GM10248 (cell line): ENCODE measurements at places on chromosomes 5 and 9.

GRCh38 chr5:135214897-135215616, 181.0 kb upstream of the PITX1 start:
- DNase-seq, result no peak

- DNase-seq, result no peak
Observed at GRCh38 chr5:138033386-138033808, 518 bp upstream of the FAM13B start.

DNA sequence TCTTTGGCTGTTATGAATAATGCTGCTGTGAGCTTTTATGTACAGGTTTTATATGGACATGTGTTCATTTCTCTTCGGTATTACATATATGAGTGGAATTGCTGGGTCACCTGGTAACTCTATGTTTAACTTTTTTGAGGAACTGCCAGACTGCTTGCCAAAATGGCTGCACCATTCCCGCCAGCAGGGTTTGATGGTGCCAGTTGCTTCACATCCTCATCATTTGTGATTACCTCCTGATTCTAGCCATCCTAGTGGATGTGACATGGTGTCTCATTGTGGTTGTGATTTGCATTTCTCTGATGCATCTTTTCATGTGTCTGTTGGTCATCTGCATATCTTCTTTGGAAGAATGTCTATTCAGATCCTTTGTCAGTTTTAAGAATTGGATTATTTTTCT, 10.7 kb downstream of the NANS start:
- DNase-seq, result no peak

DNA sequence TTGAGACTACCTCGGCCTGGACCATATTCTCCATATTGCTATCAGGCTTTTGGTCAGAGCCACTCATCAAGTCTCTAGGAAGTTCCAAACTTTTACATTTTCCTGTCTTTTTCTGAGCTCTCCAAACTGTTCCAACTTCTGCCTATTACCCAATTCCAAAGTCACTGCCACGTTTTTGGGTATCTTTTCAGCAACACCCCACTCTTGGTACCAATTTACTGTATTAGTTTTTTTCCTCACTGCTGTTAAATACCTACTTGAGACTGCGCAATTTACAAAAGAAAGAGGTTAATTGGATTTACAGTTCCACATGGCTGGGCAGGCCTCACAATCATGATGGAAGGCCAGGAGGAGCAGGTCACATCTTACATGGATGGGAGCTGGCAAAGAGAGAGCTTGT, 507.8 kb upstream of the ZNF608 start:
- DNase-seq, result no peak

- no peak for DNase-seq
Observed at GRCh38 chr5:78041805-78042204, 252.7 kb downstream of the AP3B1 start.

- no peak for DNase-seq
Observed at GRCh38 chr5:28862137-28862859, 1823.9 kb upstream of the CDH9 start.

DNA sequence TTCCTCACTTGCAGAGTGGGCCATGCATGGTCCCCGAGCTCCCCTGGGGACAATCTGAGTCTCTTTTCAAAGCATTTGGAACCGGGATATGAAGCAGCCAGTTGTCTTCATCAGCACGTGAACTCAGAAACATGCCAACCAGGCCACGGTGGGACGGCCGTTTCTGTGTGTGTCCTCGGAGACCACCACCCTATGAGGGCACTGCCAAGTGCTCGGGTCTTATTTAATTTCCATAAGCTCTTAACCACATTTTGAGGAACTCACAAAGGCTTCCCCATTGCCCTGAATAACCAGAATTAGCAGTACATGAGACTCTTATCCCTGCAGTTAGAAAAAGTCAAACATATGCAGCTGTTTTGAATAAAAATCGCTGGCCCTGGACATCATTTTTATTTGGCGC, 60.1 kb downstream of the OTULIN start:
- DNase-seq, result no peak

- no peak for DNase-seq
Observed at GRCh38 chr5:101995585-101995984, 300.5 kb downstream of the SLCO4C1 start.

DNA sequence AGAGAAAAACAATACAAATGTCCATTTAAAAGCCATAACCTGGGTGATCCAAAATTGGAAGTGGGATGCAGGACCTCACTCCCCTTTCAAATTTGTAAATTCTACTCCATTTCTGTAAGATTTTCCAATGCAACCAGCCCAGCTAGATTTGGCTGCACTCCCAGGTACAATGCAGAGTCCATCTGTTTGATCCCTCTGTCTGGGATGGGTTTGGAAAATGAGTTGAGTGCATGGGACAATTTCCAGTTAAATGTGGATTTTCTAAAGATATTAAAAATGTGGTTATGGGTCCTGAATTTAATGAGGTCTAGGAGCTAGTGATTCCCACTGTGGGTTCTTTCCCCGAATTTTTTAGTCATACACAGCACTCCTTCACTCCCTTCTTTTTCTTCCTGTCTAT, 104.0 kb upstream of the ATP10B start:
- no peak for DNase-seq

DNA sequence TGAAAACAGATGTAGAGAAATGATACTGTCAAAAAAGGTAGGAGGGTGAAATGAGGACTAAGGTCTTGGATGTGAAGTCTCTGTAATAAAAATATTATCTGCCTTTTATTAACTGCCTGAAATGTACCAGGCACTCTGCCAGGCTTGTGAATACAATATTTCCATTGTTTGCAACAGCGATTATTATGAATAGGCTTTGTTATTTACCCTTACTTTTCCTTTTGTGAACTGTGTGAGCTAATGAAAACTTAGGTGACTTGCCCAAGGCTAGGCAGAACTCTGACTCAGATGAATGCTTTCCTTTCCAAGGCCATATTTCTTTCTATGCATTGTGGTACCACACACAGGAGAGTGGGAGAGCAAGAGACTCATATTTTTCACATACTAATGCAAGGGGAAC, 204.1 kb downstream of the CDH12 start:
- no peak for DNase-seq

DNA sequence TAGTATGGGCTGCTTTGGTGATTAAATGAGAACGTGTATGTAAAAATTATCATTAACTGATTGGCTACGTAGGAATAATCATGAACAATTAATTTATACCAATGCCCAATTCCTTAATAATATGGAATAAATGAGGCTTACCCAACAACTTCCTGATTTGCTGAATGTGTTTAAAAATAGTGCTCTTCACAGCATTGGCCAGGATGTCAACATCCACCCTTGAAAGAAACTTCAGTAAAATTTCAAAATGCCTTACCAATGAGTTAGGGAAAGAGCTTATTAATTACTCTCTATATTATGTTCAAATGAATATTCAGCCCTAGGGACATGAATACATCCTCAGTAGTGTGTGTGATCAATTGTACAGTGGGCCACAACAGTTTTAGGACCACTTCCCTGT, 401.4 kb downstream of the PSAT1 start:
- no peak for DNase-seq

DNA sequence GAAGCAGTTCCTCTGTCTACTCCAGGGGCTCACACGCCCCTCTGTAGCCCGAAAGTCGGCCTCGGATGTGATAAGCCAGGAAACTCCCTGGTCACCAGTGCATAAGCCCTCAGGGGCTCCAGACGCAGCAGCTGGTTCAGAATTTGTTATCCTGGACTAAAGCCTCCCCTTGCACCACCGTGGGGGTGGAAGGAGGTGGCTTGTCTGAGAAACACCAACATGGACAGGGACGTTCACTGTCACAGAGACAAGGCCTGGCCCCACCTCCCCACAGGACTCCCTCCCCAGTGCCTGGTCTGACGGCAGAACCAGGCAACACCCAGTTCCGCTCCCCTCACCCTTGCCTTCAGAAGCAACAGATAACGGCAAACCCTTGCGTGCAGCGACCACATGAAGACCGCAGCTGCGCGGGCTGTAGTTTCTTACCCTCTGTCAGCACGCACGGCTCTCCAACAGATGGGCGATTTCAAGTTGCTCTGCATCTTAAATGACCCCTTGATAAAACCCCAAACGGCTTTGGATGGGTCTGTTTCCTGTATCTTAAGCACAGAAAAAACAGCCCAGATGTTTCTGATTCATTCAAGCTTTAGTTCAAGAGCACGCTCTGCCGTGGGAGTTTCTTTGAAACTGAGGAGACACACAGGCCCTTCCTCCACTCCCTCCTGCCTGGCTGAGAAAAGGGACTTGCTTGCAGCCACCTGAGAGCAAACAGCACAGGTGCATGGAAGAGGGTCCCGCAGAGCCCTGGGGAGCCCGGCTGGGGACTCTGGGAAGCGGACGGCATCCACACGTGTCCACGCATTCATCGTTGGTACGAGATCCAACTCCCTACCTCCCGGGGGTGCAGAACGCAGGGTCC, 44.7 kb upstream of the NKD2 start:
- peak; percentile 74 for DNase-seq

GRCh38 chr9:12722131-12722530, 28.9 kb downstream of the TYRP1 start:
- DNase-seq, result no peak

- DNase-seq, result no peak
Observed at GRCh38 chr9:88706193-88707113, 171.5 kb downstream of the NXNL2 start.

DNA sequence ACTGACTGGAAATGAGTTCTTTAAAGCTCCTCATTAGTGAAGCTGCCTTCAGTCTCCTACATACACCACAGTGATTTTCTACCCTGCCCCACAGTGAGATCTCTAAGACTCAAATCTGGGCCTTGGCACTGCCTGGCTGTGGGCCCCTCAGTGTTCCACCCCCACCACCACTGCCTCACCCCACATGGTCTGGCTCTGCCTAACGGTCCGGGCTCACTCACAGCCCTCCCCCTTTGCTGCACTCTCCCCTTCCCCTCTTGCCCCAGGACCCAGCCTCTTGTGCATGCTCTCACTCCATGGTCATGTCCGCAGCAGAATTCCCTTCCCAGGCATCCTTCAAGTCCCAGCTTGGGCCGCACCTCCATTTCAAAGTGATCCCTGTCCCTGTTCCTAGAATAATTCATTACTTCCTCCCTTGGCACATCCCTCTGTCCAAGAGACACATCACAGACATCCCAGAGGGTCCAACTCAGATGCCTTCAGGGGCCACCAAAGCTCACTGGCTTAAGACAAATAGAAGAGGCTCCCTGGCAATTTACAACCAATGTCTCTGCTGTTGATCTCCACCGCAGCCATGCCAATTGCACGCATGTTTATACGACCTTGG, 56.7 kb downstream of the HRH2 start:
- DNase-seq, result no peak

DNA sequence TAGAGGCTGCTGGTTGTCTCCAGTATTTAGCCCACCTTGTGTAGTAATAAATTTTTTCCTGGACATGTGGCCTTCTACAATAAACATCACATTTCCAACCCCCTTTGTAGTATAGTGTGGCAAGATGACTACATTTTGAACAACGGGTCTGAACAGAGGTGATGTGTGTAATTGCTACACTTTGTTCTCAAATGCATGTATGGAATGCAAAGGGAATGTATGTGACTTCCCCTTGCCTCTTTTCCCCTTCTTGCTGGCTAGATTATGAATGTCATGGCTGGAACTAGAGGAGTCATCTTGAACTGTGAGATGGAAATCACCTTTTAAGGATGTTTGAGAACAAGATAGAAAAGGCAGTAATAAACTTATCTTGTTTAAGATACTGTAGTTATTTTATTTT, 54.5 kb downstream of the PRR16 start:
- DNase-seq, result no peak

DNA sequence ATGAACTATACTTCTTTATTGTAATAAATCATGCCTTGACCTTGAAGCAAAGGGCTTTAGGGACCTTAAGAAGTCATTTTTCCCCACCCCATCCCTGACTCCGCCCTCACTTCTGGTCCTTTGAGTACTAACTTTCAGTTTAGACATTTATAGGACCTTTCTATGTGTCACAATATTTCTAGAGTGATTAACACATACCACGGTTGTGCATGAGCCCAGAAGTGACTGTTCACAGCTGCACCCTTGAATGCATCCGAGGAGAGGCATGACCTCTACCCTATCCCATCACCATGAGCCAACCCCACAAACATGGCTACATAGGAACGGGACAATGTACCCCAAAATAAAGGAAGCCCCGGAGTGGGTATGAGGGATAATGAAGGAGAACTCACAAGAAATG, 160.3 kb downstream of the HSD17B3 start:
- no peak for DNase-seq

GRCh38 chr9:35395076-35395705, 94.7 kb upstream of the RUSC2 start:
- no peak for DNase-seq

- DNase-seq, result no peak
Observed at GRCh38 chr9:114733816-114734215, 51.8 kb upstream of the TEX48 start.

DNA sequence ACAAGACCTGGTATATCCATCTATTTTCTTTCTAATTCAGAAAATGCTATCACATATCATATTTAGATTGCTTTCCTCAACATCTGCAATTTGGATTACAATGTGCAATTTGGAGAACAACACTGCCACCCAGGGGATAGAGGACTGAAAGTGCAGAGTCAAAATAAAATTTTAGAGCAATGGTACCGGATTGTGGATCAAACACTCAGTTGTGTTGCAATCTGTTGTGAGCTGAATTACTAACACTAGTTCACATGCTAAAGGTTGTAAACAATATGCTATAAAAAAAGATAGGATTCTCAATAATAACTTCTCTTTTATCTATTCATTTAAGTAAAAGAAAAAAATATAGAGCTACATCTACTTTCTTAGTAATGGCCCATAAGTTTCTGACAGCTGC, 11.9 kb upstream of the SRFBP1 start:
- no peak for DNase-seq

DNA sequence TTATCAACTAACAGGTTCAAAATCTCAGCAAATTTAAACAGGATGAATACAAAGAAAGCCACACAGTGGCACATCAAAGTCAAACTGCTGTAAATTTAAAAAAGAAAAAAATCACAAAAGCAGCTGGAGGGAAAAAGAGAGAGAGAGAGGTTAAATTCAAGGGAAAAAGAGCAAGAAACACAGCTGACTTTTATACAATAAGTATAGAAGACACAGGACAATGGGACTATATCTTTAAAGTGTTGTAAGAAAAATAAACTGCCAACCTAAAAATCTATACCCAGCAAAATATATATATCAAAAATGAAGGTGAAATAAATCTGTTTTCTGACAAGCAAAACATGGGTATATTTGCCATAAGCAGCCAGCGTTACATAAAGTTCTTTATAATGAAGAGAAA, 261.5 kb downstream of the TLE1 start:
- no peak for DNase-seq

GRCh38 chr5:1039210-1039548, 30.6 kb downstream of the NKD2 start:
- DNase-seq, result no peak

- DNase-seq, result no peak
Observed at GRCh38 chr5:113274836-113275414, 159.9 kb downstream of the TSSK1B start.

GRCh38 chr5:149261246-149261645, 10.4 kb upstream of the AFAP1L1 start:
- DNase-seq, result no peak

- no peak for DNase-seq
Observed at GRCh38 chr5:42461507-42461906, 38.3 kb downstream of the GHR start.

GRCh38 chr5:75948438-75948837, 134.7 kb upstream of the SV2C start:
- no peak for DNase-seq

- peak; percentile 87 for DNase-seq
Observed at GRCh38 chr9:36878986-36879982, 154.8 kb downstream of the PAX5 start.

GRCh38 chr9:70945301-70945700, 176.1 kb downstream of the TRPM3 start:
- no peak for DNase-seq
